ENCODE measurements at places on chromosomes 7 and 10.

DNA sequence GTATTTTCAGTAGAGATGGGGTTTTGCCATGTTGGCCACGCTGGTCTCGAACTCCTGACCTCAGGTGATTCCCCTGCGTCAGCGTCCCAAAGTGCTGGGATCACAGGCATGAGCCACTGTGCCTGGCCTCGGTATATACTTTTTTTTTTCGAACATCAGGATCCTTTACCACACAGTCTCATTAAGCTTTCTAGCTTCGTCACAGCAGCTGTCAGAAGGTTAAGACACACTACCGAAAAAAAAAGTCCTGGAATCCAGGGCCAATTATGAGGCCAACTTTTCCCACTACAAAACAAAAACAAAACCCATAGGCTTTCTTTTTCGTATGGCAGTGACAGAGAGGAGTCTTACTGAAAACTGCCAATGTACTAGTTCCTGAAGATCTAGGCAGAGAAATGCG lies 30.7 kb downstream of the ZC3HC1 start:
- no peak for DNase-seq

DNA sequence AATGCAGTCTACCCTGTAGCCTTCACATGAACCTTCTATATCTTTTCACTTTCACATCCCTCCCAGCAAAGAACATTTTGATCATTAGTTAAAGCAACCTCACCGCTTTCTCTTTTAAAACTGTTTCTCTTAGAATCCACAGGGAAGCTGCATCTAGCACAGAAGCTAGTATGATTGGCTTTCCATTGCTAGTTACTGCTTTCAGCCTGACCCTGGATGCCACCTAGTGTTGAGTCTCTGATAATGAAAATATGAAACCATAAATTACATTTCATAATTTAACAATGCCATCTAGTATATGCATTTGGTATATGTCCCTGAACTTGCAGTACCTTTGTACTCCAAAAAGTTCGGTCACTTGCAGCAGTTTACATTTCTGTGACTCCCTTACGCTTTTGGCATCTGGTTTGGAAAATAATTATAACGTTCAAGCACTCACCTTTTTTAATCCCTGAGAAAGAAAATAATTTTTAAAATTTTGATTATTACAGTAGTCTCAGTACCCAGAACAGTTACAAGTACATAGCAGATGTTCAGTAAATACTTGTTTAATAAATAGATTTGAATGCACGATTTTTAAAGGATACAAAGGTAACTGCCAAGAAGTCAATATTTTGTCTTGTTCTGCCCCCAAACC lies 22.7 kb downstream of the CISD1 start:
- DNase-seq: peak; percentile 74

DNA sequence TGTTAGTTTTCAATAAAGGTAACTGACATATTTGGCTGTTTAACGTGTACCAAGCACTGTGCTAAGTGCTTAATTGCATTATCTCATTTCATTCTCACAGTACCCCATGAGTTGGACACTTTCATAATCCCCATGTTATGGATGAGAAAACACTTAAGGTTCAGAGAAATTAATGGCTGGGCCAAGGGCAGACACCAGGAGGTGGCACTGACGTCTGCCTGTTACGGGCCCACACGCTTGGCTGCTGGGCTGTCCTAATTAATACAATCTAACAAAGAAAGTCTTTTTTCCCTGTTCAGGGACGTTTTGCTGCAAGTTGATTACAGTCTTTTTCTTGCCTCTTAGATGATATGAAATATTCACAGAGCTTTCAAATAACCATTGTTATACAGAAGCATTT lies 16.1 kb downstream of the DYDC2 start:
- DNase-seq: no peak

DNA sequence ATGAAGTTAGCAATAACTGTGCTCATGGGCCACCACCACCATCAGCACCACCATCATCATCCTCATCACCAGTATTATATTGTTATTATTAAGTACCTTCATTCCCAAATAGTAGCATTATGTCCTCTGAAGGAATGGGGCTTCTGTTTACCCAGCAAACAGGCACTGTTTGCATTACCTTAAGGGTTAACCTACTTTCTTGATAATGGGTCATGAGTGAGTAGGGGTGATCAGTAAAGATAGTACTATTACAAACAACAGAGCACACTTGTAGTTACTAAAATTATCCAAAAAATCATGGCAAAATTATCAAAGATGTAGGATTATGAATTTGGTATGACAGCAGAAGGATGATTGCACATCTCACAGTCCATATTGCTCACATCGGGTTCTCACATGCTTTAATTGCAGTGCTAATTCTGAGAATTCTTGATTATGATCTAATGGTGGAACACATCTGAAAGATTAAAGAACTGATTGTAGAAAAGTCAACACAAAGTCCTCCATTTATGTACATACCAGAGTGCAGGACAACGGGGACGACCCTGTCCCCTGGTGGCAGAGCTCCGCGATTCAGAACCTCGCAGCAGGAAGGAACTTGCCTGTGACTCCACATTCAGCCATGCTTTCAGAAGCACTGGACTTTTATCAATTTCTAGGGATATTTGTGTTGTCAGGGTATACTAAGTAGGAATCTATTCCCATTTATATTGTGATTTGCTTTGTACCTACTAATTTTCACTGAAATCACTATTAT lies 31.0 kb downstream of the PDE1C start:
- peak; percentile 17 for DNase-seq

GRCh38 chr10:85545874-85546273 lies 820.7 kb downstream of the GRID1 start:
- DNase-seq: no peak

GRCh38 chr10:90417476-90418210 lies 440.2 kb downstream of the HTR7 start:
- DNase-seq: peak; percentile 59

GRCh38 chr7:1412322-1413261 lies 46.7 kb downstream of the MICALL2 start:
- peak; percentile 85 for DNase-seq

- peak; percentile 52 for DNase-seq
Measured at GRCh38 chr7:113444261-113444660, 325.9 kb upstream of the SMIM30 start.

GRCh38 chr10:124173298-124173900 lies 80.0 kb upstream of the CHST15 start:
- DNase-seq: no peak

DNA sequence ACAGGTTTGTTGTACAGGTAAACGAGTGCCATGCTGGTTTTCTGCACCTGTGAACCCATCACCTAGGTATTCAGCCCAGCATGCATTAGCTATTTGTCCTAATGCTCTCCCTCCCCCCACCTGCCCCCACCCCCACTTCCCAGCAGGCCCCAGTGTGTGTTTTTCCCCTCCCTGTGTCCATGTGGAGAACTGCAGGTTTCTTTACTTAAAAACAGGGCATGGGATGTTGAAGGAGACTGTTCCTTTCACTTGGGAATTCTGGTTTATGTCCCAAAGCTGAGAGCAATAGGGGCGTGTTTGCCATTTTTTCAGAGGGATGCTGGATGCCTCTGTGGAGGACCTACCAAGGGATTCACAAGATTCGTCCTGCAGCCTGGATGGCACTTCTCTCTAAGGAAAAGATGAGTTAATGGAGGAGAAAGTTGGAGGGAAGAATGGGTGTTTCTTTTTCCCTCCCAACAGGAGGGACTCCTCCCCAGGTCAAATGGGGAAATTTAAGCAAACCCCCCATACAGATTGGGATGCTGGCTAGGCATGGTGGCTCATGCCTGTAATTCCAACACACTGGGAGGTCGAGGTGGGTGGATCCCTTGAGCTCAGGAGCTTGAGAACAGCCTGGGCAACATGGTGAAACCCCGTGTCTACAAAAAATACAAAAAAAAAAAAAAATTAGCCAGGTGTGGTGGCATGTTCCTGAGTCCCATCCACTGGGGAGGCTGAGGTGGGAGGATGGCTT lies 136.0 kb downstream of the GALNT17 start:
- no peak for DNase-seq

- no peak for DNase-seq
Measured at GRCh38 chr10:82091413-82091812, 216.4 kb downstream of the NRG3 start.

DNA sequence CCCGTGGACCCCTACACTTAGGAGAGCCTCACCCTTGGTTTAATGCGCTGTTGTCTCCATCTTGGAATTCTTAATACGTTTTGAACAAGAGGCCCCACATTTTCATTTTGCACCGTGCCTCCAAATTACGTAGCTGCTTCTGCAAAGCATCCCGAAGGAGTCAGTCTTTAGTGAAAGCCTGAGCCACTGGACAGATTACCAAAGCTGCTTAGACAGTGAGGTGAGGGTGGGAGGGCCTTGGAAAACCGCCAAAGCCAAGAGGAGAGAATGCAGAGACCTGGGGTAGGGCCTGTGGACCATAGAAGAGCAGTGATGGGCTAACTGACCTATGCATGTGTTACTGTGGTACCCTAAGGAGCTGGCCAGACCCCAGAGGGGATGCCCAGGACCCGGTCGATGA lies 4.2 kb upstream of the TCAF1 start:
- no peak for DNase-seq

DNA sequence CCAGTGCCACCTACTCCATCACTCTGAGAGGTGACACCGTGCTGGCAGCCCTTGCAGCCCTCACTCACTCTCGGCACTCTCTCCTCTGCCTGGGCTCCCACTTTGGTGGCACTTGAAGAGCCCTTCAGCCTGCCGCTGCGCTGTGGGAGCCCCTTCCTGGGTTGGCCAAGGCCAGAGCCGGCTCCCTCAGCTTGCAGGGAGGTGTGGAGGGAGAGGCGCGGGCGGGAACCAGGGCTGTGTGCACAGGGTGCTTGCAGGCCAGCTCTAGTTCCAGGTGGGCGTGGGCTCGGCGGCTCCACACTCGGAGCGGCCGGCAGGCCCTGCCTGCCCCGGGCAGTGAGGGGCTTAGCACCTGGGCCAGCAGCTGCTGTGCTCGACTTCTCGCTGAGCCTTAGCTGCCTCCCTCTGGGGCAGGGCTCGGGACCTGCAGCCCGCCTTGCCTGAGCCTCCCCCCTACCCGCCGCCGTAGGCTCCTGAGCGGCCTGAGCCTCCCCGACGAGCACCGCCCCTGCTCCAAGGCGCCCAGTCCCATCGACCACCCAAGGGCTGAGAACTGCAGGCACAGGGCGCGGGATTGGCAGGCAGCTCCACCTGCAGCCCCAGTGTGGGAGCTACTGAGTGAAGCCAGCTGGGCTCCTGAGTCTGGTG lies 48.7 kb upstream of the SLC35G1 start:
- DNase-seq: no peak

DNA sequence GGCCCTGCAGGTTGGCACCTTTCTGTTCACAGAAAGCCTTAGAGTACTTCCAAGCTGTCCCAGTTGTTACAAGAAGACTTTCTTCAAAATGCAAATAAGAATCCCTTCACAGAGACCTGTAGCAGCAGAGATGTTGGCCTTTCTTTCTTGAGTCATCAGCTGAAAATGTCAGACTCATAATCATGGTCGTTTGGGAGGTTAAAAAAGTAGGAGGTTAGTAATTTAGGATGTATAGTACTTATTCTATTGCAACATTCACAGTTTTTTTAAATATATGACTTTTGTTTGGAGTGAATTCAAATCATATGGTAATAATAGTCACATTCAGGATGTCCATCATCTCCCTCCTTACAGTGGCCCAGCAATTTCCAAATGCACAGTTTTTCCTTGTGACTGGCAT lies 223.9 kb upstream of the GLI3 start:
- no peak for DNase-seq

DNA sequence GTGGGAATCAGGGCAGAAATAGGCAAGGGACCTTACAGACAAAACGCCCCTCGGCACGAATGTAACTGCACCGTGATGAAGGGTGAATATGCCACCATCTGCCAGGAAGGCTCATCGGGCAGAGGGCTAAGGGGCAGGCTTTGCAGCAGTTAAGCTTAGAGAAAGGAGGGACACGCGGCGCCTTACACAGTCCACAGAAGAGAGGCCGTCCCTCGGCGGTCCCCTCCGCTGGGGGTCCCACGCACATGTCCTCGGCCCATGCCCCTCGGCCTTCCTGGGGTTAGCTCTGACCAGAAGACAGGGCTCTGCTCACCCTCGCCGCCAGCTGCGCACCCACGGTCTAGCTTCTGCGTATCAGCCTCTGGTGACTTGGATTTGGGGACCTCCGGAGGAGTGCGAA lies 141.1 kb downstream of the DYNC2I1 start:
- no peak for DNase-seq

DNA sequence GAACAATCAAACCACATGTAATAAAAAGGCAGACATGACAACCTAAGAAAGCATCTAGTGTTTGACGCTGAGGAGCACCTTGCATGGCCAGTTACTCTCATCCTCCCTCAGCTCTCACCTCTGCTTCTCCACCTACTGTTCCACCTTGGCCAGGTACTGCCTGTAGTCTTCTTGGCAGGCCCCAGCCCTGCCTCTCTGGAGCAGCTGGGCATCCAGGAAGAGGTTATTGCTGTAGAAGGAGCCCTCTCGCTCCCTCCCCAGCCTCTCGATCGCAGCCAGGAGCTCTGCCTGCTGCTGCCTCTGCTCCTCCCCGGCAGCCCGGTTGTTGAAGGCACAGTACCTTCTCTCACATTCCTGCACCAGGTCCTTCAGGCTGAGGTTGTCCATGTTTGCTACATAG lies 9.7 kb downstream of the GIMAP5 start:
- DNase-seq: no peak

GRCh38 chr10:4685491-4685890 lies 140.5 kb upstream of the AKR1E2 start:
- DNase-seq: no peak

GRCh38 chr7:2869981-2870380 lies 25.9 kb upstream of the GNA12 start:
- no peak for DNase-seq

- no peak for DNase-seq
Measured at GRCh38 chr7:37488163-37488764, 39.6 kb upstream of the ELMO1 start.

GRCh38 chr10:78664929-78665553 lies 403.7 kb upstream of the ZMIZ1 start:
- DNase-seq: peak; percentile 40

GRCh38 chr7:120456699-120457098 lies 183.7 kb downstream of the KCND2 start:
- no peak for DNase-seq

- no peak for DNase-seq
Measured at GRCh38 chr7:67406976-67407375, 410.3 kb downstream of the TYW1 start.

GRCh38 chr10:78139341-78139740 lies 105.7 kb downstream of the RPS24 start:
- no peak for DNase-seq

GRCh38 chr7:138350701-138351357 lies 109.2 kb upstream of the TRIM24 start:
- no peak for DNase-seq

GRCh38 chr7:81410471-81411117 lies 359.3 kb downstream of the HGF start:
- no peak for DNase-seq

GRCh38 chr10:122051609-122052385 lies 62.8 kb downstream of the TACC2 start:
- DNase-seq: peak; percentile 84

DNA sequence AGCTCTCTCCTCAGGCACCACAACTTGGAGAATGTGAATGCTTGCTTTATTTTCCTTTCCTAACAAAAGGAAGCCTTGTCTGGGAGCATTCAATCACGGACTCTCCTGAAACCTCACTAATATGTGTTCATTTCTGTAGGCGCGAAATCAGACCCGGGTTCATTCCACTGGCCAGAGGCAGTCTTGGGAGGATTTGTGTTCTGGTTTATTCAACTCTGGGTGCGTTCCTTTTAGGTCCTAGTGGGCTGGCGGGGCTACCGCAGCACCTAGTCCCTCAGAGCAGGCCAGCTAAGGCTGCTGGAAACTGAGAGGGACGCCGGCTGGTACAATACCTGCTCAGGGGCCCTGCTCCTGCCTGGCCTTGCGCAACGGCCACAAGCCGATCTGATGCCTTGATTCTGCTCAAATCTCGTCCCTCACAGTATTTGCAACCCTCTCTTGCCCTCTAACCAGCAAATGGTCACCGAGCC lies 7.5 kb downstream of the HOXA4 start:
- no peak for DNase-seq

GRCh38 chr7:106679153-106679931 lies 18.4 kb upstream of the CCDC71L start:
- peak; percentile 80 for DNase-seq

Measured in ELR (cell line).